Central memory CD8-positive, alpha-beta T cell (primary cell): ENCODE measurements at places on chromosomes 5 and 9.

DNA sequence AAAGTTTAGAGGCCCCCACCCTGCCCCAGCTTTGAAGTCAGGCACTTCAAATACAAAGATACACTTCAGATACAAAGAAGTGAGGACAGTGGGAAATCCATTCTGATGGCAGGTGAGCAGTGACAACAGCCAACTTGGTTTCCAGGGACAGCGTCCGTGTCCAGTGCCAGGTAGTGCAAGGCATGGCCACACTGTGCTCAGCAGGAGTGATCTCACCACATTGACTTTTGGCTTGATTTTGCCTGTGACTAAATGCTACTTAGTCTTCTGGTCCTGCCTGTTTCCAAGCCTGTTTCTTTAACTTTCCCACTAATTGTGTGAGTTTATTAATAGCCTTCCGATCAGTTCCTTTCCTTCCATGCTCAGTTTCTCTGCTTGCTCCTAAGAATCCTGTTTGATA is 72.6 kb upstream of the PALM2AKAP2 start:
- DNase-seq = no peak

- no peak for DNase-seq
These were observed 30.0 kb upstream of the NREP start for GRCh38 chr5:111787006-111787405.

DNA sequence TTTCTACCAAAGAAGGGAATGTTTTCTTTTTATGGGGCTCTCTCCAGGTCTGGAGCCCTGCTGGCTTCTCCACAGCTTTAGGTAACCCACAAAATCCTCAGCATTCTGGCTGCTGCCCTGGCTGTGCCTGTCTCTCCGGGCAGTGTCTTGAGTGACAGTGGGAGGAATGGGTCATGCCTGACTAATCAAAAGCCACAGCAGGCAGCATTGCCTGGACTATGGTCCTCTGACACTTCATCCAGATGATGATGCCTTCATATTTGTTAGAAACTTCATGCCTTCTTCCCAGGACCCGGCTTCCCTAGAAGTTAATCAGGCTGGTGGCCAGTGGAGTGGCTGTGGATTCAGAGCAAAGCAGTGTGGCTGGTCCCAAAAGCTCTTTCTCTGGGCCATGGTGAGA is 32.2 kb upstream of the TGFBI start:
- DNase-seq = no peak

- no peak for DNase-seq
These were observed 123.2 kb upstream of the SLC30A5 start for GRCh38 chr5:68970617-68971016.

DNA sequence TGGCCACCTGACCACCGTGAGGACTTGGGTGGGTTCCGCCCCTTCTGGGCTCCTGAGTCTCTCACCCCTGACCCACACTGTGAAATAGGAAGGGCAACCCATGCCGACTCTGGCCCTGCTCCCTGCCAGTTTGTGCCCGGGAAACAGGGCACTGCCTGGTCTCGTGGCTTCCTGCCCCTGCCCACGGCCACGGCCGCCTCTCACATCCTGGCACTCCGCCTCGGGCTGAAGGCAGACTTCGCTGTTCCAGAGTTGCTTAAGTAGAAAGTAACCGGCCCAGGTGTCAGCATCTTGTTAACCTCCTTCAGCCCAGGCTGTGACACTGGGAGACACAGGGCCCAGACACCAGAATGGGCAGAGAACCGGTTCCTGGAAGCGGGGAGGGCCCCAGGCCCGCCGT is 68.7 kb upstream of the RNU6ATAC start:
- no peak for DNase-seq

GRCh38 chr9:113998525-113999255 is 79.4 kb downstream of the AMBP start:
- DNase-seq = peak; percentile 10
